ENCODE measurements at places on chromosomes 2 and 18. TPM values are rescaled to one million over a fixed set of nuclear protein-coding genes. Genes with fewer than 3 reads are reported as not detected.

The RAB12 gene
- 60.9 TPM for total RNA-seq

The MYO5B gene
- total RNA-seq = 20.7 TPM

The TMEM200C gene
- total RNA-seq = 0.11 TPM

The COLEC11 gene
- 0.39 TPM for total RNA-seq

The QPCT gene
- 60.9 TPM for total RNA-seq

The SLC16A14 gene
- 0.11 TPM for total RNA-seq

The SULT1C4 gene
- not detected for total RNA-seq

The PLB1 gene
- total RNA-seq = 0.98 TPM

The FAM210A gene
- 18.5 TPM for total RNA-seq

The LYG2 gene
- not detected for total RNA-seq

The TNFRSF11A gene
- total RNA-seq = not detected

The LHCGR gene
- total RNA-seq = not detected

The COL6A3 gene
- total RNA-seq = 4.8 TPM

The C18orf63 gene
- not detected for total RNA-seq

The GALR1 gene
- total RNA-seq = not detected

Measured in placental epithelial cell (primary cell).